ENCODE measurements at places on chromosomes 1 and 21.

DNA sequence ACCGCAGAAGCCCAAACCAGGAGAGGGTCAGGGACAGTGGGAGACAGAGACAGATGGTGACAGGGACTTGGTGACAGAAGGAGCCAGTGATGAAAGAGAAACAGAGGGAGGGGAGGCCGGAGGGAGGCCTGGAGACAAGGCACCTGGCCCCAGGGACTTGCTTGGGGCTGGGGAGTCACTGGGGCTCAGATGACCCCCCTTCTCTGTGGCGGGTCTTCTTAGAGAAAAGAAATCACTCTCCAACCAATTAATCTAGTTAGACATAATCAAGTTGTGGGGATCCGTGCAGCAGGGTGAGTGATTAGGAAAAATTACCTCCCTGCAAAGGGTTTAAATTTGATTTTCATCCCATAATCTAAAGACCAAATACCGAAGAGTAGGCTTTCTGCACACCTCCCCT, 519.8 kb downstream of the PTPRU start:
- no peak for DNase-seq

DNA sequence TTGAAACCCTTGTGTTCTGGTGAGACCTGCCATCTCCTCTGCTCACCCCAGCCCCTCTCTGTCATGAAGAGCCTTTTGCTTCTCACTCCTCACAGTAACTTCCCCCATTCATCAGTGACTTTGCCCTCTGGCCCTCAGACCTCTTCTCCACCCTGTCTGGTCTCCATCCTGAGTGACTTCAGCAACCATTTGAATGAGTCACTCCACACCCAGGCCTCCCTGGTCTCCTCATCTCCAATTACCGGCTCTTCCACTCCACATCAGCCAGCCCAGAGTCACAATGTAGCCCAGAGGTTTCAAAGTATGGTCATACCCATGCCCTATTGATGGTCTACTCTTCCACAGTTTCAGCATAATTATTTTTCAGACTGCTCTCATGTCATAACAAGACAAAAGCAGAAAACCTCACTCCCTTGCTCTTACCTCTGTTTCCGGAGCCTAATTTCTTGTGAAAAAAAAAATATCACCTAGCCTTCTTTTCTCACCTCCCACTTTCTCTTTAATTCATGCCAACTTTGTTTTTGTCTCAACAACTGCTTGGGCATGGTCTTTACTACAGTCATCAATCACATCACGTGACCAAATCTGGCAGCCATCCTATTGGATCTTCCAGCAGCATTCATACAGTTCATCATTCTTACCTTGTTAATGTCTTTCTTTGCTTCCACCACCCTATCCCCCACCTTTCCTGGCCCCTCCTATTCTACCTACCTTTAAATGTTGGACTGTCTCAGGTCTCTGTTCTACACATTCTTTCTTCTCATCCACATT, 35.6 kb upstream of the NEK7 start:
- no peak for DNase-seq

DNA sequence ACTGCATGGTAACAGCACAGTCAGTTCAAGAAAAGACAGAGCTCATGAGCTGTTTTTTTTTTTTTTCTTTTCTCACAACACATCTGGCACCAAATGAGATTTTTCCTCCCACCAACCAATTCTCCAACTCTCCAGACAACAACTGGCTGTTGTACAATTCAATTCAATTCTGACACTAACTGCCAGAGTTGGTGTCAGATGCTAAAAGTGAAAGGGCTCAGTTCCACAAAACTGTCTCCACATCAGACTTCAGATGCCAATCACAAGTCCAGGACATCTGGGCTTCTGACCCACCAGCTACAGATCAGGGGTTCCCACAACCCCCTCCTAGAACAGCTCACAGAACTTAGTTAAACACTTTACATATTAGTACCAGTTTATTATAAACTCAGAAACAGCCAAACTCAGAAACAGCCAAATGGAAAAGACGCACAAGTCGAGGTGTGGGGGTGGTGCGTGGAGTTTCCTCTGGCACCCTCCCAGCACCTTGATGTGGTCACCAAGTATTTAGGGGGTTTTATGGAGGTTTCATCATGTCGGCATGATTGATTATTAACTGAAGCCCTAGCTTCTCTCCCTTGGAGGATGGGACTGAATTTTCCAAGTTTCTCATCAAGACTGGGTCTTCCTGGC, 39.2 kb upstream of the LRRC8D start:
- peak; percentile 70 for DNase-seq

GRCh38 chr1:77089756-77090155, 129.5 kb downstream of the PIGK start:
- no peak for DNase-seq

DNA sequence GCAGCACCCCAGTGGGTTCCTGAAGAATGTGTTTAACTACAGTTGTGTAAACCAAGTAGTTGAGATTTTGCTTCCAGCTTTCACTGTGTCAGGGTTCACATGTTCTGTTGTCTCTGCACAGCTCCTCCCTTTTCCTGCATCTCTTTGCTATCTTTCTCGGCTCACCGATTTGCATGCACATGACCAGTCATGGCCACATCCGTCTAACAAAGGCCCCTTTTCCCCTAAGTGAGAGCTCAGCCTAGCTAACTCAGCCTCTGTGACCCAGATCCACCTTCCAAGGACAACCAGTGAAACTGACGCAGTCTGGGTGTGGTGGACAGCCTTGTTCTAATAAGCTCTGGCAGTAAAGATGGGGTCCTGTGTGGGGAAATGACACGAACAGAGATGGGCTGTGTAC, 101.1 kb downstream of the ZP4 start:
- no peak for DNase-seq

DNA sequence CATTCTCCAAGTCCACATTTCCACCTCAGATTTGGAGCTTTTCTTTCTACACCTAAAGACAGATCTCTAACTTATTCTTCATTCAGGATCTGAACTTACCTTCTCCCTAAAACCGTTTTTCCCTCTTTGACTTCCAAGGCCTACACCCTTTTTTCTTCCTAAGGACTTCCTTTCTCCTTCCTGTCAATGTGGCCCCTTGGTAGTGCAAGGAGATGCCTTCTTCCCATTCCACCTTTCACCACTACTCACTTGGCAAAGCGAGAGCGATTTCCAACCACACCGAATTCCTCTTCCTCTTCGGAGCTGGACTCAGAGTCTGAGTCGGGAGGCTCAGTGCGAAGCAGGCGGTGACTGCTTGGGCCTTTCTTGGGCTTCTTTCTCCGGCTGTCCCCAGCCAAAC, 1.3 kb downstream of the EFCAB14 start:
- DNase-seq = no peak

DNA sequence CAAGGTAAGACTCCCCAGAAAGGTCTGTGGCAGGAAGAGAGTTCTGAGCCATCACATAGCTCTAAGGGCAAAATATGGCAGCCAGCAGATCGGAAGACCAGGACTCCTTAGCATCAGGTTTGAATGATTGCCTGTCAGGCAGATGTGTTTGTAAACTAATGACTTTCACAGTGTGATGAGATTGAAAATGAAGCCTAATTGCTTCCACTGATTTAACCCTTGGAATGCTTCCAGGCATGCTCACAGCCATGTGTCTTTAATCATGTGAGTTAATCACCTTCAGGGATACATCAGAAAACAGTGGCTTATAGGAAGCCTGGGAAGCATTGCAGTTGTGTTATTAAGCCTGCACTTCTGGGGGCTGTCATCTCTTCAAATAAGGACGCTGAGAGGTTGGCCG, 82.8 kb downstream of the LRRC53 start:
- DNase-seq = no peak

GRCh38 chr1:65964123-65964522, 171.4 kb downstream of the PDE4B start:
- no peak for DNase-seq

- no peak for DNase-seq
These were observed 125.9 kb upstream of the IRF2BP2 start for GRCh38 chr1:234735916-234736315.

DNA sequence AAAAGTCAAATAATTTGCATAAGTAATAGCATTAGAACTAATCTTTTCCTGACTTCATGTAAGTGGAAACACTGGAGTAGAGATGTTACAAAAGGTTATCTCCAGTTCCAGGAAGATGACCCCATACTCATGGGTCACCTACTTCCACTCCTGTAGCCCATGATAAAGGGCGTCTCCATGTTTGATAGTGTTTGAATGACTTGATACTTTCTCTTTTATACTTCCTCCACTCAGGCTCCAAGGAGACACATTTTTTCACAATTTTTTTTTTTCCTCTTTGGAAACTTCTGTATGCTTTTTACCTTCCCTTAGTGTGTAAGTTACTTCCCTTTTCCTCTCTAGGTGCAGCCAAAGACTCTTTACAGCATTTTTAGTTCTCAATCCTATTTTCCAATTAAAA, 382.1 kb upstream of the B3GALT2 start:
- no peak for DNase-seq

DNA sequence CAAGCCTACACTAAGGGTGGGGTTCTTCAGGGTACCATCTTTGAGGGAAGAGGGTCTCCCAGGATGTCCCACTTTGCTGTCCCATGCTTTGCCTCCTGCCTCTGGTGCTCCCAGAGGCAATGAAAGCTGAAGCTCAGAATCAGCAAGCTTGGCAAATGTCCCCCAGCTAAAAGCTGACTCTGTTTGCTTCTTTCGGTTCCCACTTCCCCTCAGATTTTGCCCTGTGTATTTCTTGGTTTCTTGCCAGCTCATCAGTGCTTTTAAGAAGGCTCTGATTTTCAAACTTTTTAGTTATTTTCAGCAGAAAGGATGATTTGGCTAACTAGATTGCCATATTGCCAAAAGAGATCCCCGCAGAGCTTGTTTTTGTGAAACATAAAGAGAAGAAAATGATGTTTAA, 33.1 kb upstream of the COG2 start:
- no peak for DNase-seq

Data from activated T-cell treated with anti-CD3 and anti-CD28 coated beads, Interleukin-2, amount 50 U/mL, for 72 hours (primary cell).